Endothelial cell of umbilical vein (primary cell): ENCODE measurements at places on chromosomes 5 and 9.

DNA sequence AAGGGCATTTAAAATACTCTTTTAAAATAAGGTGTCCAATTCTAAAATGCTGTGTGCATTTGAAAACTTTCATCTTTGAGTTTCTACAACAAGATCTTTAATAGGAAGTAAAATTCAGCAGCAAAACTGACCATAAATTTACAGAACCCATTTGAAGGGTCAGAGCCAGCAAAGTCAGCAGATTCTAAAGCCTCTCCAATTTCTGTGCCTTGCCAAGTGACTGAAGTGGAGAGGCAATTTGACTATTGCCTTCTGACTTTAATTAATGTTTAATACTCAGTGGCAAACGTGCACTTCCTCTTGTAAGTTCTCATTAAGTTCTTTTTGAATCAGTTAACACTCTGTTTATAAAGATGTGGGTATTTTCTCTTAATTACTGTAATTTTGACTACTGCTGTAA, 155.2 kb downstream of the BAAT start:
- DNase-seq, result no peak

DNA sequence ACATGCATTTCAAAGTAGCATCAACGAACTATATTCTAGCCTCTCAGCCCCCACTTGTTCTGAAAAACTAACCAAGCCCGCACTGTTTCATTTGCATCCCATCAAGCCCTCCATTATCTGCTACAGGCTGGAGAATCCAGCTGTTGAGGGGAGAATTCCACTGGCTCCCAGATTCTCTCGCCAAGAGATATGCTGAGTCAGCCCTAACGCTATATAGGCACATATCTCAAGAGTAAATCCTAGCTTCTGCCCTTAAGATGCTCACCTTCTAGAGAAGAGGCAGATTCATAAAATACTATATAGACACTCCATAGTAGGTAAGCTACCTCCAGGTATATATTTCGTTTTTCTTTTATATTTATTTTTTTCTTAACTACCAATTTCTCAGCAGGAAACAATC, 266.4 kb upstream of the TARS1 start:
- no peak for DNase-seq

GRCh38 chr5:21831145-21831787, 1021.9 kb downstream of the CDH12 start:
- no peak for DNase-seq

GRCh38 chr9:91073049-91073810, 271.6 kb downstream of the SYK start:
- DNase-seq, result no peak

GRCh38 chr9:91949946-91950664, at the start of gene ROR2:
ROR2 (minus strand) TSS chr9:91950228.
- DNase-seq, result peak; percentile 7

- no peak for DNase-seq
These were observed 98.0 kb upstream of the PITX1 start for GRCh38 chr5:135131801-135132680.

DNA sequence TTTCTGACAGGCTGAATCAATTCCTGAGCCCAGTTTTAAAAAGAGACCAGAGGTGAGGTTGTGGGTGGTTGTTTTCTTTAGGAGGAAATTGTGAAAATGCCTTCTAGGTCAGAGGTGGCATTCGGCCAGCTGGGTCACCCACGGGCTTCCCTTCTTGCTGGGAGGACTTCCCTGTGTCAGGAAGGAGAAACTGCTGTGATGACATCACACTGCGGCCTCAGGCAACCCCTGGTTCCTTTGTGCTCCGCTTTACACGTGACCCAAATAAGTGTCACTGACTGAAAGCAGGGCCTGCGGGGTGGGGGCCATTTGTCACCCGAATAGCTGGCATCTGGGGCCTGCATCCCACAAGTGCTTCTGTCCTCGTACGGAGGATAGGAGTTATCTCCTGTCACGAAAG, 39.7 kb downstream of the FABP6 start:
- peak; percentile 83 for DNase-seq

DNA sequence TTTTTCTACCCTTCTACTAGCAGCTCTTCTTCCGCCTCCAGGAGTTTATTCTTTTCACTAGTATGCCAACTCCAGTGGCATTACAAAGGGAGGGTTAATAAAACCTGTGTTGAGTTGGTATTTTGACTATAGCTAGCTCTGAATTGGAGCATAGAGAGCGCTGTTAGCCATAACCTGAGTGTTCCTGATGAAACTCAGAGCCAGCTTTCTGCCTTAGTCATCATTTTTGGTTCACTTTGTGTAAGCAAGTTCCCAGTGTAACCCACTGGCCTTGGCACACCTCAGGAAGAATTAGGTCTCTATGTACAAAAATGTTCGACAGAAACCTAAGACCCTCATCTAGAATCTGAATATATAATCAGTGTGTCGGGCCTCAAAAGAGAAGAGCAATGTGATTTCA, 238.9 kb downstream of the NR3C1 start:
- DNase-seq, result no peak

DNA sequence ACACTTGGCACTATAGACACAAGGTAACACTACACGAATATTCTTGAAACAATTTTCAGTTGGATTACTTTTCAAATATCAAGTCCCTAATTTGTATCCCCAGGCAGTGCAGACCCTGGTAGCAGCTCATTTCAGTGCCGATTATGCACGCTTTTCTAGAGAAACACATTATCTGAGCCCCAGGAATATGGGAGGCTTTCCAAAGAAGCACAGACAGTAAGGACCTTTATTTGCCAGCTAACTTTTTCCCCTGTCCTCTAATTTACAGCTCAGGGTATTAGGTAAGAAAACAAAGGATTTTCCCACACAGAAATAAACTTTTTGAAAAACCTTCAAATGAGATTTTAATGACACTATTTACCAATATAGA, 852.3 kb upstream of the DMAC1 start:
- no peak for DNase-seq

DNA sequence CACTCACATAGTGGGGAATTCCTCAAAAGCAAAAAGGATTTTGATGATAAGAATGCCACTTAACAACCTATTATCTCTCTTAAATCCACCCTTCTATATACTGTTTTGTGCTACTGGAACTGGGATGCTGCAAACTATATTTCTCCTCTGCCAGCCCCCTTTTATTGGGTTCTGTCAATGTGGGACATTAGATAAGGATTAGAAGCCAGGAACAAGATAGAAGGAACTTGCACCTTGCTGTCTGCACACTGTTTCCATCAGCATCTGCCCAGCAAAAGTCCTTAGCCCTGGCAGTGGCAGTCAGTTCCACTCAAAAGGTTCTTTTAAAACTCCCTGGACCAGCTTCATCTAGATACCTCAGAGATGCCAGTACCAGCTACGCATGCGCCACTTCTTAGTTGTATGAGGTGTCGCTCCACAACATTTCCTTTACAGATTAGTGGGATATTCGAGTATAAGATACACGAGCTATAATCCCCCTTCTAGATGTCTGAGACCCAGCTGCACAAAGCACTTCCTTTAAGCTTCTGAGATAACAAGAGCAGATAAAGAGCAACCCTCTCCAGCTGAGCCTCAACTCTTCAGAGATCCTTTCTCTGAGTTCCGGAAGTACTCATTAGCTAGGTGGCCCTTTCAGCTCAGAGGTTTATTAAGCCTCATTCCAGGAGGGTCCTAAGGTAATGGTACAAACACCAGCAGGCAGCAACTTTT, 45.3 kb downstream of the CERT1 start:
- no peak for DNase-seq

- no peak for DNase-seq
These were observed 5.9 kb upstream of the GAS1 start for GRCh38 chr9:86953181-86953580.

DNA sequence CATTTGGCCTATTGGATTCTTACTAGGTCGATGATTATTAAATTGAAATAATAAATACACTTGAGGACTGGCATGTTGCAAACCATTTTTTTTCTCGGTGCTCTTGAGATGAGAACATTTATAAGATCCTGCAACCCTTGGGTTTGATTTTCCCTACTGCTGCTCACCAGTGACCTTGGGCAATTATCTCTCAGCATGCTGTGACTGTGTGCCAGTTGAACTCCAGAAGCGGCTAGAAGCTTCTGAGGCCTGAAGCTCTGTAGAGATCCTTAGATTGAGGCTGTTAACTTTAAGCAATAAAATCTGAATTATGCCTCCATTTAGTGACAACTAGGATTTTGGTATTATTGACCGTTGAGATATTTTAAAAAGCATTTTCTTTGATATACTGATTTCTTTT, 489.8 kb downstream of the MAT2B start:
- DNase-seq, result no peak

DNA sequence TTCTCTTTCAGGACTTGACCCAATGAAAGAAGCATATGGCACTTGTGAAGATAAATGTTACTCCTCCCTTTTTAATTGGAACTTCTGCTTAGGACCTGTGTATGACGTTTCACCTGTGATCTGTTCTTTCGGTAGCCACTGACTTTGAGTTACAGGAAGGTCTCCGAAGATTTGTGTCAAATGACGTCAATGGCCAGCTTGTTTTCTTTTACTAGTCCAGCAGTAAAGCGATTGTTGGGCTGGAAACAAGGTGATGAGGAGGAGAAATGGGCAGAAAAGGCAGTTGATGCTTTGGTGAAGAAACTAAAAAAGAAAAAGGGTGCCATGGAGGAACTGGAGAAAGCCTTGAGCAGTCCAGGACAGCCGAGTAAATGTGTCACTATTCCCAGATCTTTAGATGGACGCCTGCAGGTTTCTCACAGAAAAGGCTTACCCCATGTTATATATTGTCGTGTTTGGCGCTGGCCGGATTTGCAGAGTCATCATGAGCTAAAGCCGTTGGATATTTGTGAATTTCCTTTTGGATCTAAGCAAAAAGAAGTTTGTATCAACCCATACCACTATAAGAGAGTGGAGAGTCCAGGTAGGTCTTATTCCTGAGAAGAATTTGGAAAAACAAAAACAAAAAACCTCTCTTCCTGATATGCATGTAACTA, 21.1 kb downstream of the SMAD5 start:
- no peak for DNase-seq

DNA sequence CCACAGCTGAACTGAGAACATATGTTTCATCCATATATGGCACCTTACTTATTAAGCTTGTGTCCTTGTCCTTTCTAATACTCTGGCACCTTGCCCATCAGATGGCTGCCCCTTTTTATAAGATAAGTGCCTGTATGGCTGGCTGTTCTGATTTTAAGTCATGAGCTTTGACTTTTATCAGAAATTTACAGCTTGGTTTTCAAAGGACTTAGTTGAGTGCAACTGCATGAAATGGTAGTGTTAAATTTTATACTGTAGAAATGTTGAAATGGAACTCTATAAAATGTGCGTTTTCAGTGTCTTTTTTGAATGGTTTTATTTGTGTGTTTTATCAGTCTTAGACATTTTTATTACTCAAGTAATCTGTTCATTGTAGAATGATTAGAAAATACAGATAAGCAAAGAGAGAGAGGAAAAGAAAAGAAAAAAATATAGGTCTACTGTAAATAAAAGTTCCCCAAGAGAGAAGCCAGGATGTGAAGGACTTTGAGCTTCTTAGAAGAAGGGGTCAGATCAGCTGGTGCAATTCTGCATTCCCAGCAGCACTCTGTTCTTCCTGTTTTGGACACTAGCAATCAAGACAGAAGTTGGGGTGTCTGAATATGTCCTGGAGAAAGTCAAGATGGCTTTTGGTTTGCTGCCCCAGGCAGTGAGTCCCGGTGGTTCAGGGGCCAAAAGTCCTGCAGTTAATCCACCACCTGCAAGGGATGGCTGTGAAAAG, 38.9 kb downstream of the ARHGAP26 start:
- DNase-seq, result no peak

GRCh38 chr9:4259489-4259888, 40.4 kb downstream of the GLIS3 start:
- DNase-seq, result no peak

GRCh38 chr5:154860765-154861164, 2.3 kb downstream of the CNOT8 start:
- no peak for DNase-seq

DNA sequence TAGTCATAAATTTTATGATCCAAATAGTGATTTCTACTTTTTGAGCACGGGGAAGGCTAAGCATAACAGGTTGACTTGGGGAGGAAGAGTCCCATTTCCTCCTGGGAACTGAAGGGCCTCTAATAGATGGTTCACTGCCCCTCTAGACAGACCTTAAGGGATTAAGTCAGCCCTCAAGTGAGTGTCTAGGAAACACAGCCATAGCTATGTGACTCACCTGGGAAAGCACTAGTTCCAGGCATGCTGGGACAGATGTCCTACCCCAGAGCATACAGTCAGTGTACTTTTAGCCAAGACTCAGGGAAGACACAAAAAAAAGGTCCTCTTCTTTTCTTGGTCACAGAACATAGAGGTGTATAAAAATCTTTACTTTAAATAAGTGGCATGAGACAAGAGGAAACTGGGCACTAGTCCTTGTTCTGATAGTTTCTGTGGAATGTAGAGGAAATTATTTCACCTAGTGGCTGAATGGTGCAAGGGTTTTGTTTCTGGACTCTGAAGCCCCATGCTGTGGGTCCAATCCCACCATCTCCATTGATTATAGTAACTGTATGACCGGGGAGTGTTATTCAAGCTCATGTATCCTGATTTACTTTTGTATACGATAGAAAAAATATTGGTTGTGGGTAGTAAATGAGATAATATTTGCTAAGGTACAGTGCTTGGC, 86.0 kb downstream of the NREP start:
- peak; percentile 15 for DNase-seq

DNA sequence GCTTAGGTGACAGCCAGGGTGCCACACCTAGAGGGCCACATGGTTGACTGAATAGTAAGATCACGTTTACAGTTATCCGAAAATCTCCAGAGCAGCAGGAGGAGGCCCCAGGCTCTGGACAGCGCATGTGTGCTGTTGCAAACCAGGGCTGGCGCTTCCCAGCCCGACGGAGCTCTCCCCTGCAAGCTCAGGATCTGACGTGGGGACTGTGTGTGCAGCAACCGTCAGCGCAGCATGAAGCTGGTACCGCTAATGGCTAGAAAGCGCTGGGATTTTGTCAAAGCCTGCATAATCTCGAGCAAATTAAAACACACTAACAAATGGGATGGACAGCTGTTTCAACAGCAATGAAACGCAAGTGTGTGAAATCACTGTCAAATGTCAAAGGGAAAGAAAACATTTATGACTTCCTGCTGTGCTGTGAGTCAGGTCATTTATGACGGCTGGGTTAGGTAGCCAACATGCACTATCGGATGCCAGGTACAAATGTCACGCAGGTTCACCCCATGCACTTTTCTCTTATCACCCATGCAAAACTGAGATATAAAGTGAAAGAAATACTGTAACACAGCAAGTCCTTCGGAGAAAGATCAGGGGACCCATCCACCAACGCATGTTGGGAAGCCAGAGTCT, 7.5 kb downstream of the SURF4 start:
- peak; percentile 29 for DNase-seq

DNA sequence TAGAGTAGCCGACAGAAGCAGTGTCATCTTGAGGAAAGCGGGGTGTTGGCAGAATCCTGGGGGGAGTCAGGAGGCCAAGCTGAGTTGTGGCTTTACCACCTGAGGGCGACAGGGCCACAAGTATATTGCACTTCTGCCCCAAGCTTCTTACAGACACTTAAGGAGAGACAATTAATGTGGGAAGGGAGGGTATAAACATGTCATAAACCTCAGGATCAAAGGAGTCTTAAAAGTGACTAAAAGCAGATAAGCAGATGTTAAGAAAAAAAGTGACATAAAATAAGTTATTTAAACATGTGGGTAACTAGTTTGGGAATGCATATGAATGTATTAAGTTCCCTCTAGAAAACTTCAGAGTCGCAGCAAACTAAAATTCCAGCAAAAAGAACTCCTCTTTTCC, 63.9 kb downstream of the ERAP1 start:
- DNase-seq, result no peak
